ENCODE measurements at places on chromosomes 2 and 18.

DNA sequence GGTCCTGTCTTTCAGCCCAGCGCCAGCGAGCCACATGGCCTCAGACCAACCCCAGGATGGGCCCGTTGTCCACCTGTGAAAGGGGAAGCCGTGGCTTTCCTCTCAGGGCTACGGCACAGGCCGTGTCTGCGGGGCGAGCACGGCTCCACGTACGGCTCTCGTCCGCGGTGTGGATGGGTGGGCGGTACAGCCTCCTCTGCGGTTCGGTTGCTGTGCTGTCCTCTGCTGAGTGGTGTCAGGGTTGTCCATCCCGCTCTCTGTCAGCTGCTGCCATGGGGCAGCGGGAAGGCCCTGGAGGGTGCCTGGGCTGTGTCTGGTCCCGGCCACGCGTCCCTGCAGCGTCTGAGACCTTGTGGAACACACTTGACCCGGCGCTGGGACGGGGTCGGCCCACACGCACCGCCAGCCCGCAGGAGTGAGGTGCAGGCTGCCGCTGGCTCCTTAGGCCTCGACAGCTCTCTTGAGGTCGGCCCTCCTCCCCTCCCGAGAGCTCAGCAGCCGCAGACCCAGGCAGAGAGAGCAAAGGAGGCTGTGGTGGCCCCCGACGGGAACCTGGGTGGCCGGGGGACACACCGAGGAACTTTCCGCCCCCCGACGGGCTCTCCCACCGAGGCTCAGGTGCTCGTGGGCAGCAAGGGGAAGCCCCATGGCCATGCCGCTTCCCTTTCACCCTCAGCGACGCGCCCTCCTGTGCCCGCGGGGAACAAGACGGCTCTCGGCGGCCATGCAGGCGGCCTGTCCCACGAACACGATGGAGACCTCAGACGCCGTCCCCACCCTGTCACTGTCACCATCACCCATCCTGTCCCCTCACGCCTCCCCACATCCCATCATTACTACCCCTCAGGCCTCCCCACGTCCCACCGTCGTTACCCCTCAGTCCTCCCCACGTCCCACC lies 128.7 kb downstream of the NFATC1 start:
- no peak for DNase-seq

DNA sequence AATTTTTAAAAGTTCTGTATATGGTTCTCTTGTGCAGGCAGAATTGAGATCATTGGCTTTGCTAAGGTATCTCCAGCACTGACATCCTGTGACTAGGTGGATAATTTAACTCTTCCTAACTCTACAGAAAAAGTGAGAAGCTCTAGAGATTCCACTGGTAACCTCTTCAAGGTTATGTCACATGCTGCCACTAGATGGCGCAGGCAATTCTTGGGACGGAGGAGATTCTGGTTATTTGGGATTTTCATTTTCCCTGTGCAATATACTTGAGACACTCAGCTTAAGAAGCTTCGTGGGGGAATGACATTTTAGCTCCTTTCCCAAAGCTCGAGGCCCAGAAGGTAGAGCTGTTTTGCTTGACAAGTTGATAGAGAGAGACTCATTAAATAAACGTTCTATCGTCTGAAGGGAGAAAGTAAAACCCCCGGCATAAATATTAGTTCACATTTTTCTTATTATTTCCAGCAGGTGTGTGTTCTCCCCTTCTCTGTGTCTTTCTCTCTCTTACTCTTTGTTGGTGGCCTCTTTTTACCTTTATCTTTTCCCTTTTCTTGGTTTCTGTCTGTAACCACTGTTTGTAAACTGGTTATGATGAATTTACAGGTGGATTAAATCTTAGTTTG lies 26.6 kb upstream of the LANCL1 start:
- peak; percentile 40 for DNase-seq

- DNase-seq = no peak
Observed at GRCh38 chr18:57705011-57705410, 83.4 kb upstream of the NARS1 start.

- DNase-seq = no peak
Observed at GRCh38 chr18:56373601-56374000, 264.8 kb downstream of the TXNL1 start.

- DNase-seq = no peak
Observed at GRCh38 chr18:23053776-23054457, 81.4 kb upstream of the CABLES1 start.

DNA sequence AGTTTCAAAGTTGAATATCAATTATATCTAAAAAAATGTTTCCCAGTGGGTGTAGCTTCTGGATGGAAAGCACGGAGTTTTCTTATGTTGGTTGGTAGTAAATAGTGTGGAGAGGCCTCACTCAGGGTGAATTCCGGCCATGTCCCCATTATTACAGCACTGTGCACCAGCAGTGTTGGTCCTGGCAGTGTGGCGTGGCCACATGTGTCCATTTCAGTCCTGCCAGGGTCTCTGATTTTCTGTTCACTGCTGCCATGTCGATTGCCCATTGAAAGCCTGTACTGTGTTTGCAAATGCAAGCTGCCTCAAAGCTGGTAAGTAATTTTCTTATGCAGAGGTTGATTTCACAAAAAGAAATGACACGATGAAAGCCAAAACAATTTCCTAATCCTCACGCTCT lies 386.2 kb downstream of the GALR1 start:
- no peak for DNase-seq

- DNase-seq = no peak
Observed at GRCh38 chr2:21552981-21553380, 429.2 kb downstream of the TDRD15 start.

GRCh38 chr2:18372641-18373040 lies 187.8 kb downstream of the RDH14 start:
- DNase-seq = no peak

GRCh38 chr2:191927319-191927867 lies 80.5 kb upstream of the CAVIN2 start:
- no peak for DNase-seq

- no peak for DNase-seq
Observed at GRCh38 chr2:184336688-184337087, 261.6 kb upstream of the ZNF804A start.

- DNase-seq = no peak
Observed at GRCh38 chr2:171587567-171587966, 65.3 kb downstream of the CYBRD1 start.

- peak; percentile 30 for DNase-seq
Observed at GRCh38 chr2:190533968-190534309, 583 bp downstream of the NEMP2 start.

DNA sequence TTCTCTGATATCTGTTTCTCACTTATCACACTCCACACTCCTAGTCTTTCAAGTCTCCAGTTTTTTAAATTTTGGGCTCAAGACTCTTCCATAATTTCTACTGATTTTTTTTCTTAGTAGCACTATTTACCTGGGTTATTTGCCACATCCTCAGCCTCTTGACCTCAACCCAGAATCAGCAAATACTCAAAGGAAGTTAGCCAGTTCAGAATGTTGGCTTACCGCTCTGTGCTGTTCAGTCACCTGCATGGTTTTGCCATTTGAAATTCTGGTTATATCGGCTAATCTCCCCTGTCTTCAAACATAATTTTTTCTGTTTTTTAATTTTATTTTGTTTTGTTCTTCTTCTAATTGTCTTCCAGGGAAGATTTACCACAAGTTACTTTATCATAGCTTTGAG lies 412.6 kb downstream of the PTH2R start:
- no peak for DNase-seq

GRCh38 chr2:76672798-76673197 lies 849.4 kb downstream of the LRRTM4 start:
- DNase-seq = no peak

GRCh38 chr2:2014251-2014771 lies 270.0 kb upstream of the PXDN start:
- DNase-seq = no peak

DNA sequence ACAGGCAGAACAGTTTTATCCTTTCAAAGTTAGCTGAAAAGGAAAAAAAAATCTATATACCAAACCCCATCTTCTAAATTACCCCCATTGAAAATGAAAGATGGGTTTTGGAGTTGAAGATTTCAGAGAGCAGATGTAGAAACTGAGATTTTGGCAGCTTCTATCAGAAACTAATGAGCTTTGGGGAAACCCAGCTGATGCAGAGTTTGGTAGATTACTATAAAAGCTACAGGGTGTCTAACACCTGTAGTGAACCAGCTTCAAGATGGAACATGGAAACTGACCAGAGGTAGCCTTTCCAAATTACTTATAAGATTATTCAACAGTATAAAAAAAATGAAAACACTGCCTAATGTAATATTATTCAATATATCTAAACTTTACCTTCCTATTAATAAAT lies 583.1 kb downstream of the XIRP2 start:
- DNase-seq = no peak

Data from hematopoietic multipotent progenitor cell treated with erythropoietin and hydrocortisone succinate and interleukin-3 and kit ligand, for 15 days (in vitro differentiated cells).